Activated naive CD4-positive, alpha-beta T cell treated with anti-CD3 and anti-CD28 coated beads, Interleukin-2, amount 50 U/mL, for 72 hours (primary cell): ENCODE measurements at places on chromosomes 3 and 15. TPM values are rescaled to one million over a fixed set of nuclear protein-coding genes. Genes with fewer than 3 reads are reported as not detected.

ARPP21 gene
- not detected for total RNA-seq

PRSS50 gene
- not detected for total RNA-seq

CCNB2 gene
- 120 TPM for total RNA-seq

FRMD5 gene
- total RNA-seq: 2.8 TPM

PLOD2 gene
- total RNA-seq: not detected

DNA sequence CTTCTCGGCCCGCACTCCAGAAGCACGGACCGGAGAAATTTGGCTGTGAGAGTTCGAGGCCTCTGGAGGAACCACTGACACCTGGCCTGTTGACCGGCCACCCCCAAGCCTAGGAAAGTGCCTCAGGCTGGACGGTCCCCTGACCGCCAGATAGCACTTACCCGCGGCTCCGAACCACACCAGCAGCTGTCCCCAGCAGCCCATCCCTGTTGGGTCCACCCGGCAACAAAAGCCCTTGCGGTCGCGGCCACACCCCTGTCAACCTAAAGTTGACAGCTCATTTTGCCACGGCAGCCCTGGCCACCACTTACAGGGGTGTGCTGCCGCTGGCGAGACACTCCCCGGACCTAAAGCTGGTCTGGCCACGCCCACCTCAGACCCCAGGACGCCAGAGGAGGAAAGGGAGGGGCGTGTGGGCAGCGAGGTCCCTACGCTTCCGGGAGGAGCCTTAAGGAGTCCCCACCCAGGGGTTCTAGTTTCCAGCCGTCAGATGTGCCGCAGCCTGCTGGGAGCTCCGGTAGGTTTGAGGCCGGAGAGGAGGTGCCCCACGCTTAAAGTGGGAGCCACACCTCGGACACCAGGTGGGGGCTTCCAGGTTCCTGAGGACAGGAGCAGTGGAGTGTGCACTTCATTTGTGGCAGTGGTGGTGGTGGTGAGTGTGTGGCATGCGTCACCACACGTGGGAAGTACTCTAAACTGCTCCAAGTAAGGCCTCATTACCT lies at the start of gene LTK:
LTK (minus strand) TSS at position 322 of the 722 bp plus-strand sequence; CDS start at position 204, 118 bp downstream.
- no peak for DNase-seq

- no peak for DNase-seq
Observed at GRCh38 chr3:79258479-79258878, 509.3 kb downstream of the ROBO1 start.

DNA sequence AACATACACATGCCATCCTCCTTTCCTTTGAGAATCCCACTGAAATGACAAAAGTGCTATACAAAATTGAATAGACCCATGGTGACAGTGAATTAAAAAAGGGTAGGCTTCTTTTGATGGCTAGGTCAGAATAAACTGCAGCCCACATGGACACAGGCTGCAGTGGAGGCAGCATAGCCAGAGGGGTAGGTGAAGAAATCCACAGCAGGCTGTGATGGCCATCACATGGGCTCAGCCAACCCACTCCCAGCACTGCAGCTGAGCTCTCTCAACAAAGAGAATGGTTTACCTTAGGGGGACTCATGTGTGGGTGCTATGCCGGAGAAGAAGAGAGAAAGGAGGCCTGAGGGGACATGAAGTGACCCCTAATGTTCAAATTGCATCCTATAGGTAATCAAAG lies 331.1 kb downstream of the CHST2 start:
- no peak for DNase-seq

- no peak for DNase-seq
Observed at GRCh38 chr15:40065166-40065565, 26.2 kb upstream of the SRP14 start.

MYH15 gene
- total RNA-seq: 0.53 TPM

DNA sequence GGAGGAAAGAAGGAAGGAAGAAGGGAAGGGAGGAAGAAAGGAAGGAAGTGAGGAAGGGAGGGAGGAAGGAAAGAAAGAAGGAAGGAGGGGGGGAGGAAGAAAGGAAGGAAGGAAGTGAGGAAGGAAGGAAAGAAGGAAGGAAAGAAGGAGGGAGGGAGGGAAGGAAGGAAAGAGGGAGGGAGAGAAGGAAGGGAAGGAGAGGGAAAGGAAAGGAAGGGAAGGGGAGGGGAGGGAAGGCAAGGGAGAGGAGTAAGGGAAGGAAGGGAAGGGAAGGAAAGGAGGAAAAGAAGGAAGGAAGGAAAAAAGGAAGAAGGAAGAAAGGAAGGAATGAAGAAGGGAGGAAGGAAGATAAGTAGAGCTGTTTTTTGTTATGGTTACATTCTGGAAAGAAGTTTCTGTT lies 141.2 kb downstream of the LRRC3B start:
- DNase-seq: no peak

DNA sequence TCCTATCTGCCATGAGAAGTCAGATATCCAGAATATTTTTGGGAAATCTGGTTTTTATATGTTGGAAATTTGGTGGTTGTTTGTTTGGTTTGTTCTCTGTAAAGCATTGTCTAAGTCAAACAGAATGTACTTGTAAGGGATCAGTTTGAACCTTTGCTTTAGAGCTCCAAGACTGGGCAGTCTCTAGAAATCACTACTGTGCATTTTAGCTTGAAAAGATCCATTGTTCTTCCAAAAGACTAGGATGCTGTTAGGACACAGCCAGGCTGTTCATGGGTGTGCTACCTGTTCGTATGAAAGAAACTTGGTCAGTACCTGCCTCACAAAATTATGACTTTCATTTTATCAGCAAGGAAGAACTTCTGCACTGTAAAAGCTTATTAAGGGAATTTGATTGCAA lies 182.6 kb downstream of the WDR72 start:
- no peak for DNase-seq

- no peak for DNase-seq
Observed at GRCh38 chr3:11671648-11672100, 28.0 kb upstream of the VGLL4 start.

DNA sequence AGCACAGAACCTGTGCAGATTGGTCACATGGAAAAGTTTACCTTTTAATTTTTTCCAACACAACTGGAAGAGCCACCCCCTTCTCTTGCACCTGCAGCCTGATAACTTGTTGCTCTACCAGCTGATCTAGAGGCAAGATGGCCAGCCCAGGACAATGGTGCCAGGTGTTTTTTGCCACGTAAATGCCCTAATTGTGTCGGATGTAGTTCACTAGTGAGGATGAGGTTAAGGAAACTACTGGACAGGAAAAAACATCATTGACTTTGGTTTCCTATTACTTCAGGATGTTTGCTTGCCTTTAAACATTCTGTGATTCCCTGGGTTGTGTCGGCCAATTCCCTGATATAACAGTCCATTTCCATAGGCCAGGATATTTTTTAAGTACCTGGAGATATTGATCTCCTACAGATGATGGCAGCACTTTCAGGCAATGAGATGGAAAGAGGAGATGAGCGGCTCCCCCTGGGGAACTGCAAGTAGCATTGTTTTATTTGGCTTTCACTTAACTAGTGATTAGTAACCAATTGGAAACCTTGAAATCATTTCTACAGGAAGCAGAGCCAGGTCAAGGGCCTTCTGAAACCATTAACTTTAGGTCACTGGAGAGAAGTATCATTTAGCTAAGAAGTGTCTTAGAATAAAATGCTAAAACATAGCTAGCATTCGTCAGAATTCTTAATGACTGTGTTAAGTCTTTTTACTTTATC lies 72.5 kb downstream of the OSBPL10 start:
- DNase-seq: no peak

DNA sequence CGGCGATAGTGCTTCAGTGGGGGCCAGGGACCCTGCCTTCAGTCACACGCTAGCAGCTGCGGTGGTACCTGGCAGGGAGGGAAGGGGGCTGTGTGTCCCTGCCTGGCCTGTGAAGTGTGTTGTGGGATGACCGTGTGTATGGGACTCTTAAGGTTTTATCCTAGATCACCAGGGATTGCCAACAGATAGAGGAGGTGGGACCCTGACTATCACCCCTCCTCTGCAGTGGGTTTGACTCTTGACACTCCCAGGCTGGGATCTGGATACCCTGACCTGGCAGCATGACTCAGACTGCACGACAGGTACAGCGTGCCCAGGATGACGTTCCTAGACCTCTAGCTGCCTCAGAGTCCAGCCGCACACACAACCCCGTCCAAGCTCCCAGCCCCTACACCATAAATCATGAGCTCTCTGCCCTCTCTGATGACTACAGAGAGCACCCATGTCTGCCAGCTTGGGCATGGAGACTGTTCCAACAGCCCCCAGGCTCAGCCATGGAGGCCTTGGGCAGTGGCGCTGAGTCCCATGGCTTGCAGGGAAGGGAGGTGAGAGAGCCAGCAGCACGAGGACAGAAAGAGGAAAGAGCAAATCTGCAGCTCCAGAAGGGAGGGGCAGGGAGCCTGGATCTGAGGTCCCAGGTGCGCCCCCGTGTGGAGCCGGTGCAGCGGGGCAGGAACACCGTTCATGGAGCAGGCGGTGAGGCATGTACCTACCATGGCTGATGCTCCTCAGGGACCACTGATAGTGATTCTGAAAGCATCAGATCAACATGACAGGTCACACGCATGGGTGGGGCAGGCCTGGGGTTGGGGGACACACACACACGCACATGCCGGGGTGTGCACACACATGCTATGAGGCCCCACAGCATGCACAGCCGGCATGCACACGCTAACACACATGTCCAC lies 71.0 kb downstream of the ADAMTS7 start:
- DNase-seq: no peak

- no peak for DNase-seq
Observed at GRCh38 chr15:99249270-99249841, at the start of gene TTC23. Gene TTC23, minus strand, starts transcription at chr15:99249581. Its CDS starts 20,869 bp downstream, at chr15:99228712.

TRNT1 gene
- total RNA-seq: 51.6 TPM

DNA sequence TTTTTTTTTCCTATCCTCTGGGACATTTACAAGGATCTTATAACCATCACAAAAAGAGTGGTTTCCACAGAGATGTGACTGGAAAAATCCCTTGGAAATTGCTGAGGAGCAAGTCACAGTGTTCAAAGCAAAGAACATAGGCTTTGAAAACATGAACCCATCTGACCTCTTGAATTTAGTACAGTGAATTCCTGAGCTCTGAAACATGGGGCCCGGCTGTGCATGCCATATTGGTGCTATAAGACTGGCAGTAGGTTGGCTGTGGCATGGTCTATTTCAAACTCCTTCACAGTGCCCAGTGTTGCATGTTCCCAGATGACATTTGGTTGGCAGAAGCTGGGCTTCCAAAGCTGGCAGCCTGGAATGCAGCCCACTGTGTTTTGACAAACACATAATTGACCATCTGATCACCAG lies 202.2 kb downstream of the TIGIT start:
- no peak for DNase-seq

GRCh38 chr3:23490459-23490858 lies 287.3 kb downstream of the UBE2E2 start:
- DNase-seq: no peak

CD276 gene
- 2.5 TPM for total RNA-seq

DNA sequence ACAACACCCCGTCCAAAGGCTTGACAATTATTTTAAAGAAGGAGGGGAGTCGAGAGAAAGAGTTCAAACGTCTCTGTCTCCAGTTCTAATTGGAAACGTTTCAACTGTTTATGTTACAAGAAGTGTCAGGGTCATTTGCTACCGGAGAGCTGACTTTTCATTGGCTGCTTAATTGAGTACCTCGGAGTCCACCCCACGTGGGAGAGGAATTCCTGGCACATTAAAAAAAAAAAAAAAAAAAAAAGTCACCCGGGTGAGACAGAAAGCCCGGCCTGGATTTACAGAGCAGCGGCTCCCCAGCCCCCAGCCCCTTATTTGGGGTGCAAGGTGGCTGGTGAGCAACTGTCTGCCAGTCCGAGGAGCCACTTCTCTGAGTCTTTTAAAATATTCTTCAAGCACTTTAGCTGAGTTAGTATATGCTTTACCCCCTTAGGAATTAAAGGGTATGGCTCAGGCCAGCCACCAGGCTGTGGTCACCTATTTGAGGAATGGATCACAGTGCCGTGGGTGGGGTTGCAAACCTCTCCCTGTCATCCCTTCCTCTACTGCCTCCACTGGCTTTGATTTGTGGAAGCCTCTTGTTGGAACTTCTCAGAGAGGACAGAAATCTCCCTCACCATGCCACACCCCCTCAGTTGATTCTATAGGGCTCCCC lies 3.9 kb upstream of the TLE3 start:
- no peak for DNase-seq

DNA sequence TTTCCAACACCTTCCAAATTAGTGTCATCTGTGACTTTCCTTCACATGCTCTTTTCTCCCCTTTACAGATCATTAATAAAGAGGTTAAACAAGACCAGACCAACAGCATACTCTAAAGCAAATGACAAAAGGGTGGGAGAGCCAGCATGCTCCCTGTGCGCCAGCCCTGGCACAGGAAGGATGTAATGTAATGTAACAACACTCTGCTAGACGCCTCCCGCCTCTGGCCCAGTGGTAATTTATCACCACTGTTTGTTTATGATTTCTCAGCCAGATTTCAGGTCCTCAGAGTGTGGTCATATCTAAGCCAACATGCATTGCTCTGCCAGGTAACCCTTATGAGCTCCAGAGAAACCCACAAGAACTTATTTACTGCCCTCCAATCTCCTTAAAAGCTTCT lies 189.5 kb upstream of the WNT5A start:
- no peak for DNase-seq

GRCh38 chr3:113140876-113141275 lies 70.5 kb upstream of the BOC start:
- no peak for DNase-seq

DNA sequence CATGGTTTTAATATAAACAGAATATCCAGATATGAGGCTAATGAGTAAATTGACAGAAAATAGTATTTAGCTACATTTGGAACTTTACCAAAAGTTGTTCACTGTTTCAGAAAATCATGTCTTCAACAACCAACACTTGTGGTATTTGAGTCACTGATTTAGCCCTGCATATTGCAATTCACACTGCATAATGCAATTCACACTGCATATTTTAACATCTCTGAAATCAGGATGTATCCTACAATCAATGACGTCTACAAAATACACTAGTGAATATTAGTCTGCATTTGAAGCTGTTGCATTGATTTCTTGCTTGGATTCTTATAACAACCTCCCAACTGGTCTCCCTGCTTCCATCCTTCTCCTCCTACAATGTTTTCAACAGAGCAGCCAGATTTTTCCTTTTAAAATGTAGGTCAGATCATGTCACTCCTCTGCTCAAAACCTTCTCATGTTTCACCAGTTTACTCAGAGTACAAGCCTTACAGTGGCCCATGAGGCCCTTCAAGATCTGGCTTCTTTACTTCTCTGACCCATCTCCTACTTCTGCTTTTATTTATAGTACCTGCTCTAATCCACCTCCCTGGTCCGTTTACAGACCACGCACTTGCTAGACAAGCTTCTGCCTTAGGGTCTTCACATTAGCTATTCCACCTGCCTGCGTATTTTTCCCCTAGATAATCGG lies 11.4 kb upstream of the RAB11A start:
- no peak for DNase-seq
